ENCODE measurements at places on chromosomes 2 and 18.

DNA sequence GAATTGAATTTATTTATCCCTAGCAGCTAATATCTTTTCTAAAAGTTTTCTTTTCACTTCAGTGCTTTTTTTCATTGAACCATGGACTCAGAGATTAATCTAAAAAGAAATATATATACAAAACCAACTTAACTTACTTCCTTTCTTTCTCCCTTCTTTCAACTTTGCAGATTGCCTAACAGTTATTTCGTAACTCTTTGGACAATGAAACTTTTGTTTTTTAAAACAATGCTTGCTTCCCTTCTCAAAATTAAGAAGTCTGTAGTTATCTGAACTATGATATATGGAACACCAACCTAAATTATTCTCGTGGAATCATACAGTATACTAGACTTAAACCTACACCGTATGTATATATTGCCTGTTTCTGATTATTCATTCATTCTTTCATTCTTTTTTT lies 62.9 kb downstream of the MIB1 start:
- DNase-seq: no peak

- DNase-seq: no peak
Measured at GRCh38 chr2:61141151-61141550, 20.8 kb upstream of the C2orf74 start.

DNA sequence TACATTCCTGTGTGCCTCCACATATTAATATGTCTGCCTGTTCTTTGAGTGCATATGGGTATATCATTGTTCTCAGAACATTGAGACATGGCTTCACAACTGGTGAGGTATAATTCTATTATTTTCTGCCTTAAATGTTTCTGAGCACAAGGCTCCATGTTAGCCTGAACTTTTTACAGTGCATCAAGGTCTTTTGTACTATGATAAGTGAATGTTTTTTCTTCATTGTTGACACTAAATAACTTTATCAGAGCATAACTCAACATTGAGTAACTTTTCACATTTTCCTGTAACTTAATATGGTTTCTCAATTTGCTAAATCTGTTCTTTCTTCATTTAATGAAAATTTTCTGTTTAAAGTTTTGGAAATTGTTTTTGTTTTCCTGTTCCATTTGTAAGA lies 262.9 kb downstream of the HNMT start:
- DNase-seq: no peak

- no peak for DNase-seq
Measured at GRCh38 chr2:131588152-131588873, 60.6 kb downstream of the CCDC74A start.

DNA sequence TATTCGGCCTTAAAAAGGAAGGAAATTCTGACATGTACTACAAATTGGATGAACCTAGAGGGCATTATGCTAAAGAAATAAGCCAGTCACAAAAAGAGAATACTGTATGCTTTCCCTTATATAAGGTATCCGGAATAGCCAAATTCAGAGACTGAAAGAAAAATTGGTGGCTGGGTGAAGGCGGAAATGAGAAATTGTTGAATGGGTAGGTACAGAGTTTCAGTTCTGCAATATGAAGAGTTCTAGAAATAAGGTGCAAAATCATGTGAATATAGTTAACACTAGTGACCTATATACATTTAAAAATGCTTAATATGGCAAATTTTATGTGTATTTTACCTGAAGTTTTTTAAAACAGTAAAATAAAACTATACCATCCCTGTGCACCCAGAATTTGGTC lies 43.1 kb downstream of the RMP24 start:
- no peak for DNase-seq

GRCh38 chr2:179825494-179825893 lies 35.9 kb downstream of the ZNF385B start:
- peak; percentile 29 for DNase-seq

DNA sequence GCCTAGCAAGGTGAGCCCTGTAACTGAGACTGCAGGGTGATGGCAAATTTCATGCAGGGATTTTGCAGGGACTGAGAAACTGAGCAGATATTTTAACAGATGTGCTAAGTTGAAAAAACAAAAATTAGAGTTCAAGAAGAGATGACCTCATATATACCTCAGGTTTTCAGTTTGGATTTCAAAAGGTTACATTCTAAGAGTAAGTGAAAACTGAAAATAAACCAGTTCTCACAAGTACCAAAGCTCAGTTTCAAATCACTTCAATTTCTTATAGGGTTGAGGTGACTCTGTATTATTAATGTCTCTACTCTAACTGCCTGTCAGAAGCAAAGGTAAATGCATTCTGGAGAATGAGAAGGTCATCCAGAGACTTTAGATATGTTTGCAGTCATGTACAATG lies 237.4 kb upstream of the VRK2 start:
- no peak for DNase-seq

- DNase-seq: no peak
Measured at GRCh38 chr2:233363744-233364235, 9.5 kb downstream of the DGKD start.

- no peak for DNase-seq
Measured at GRCh38 chr2:50752237-50752636, 279.7 kb downstream of the NRXN1 start.

GRCh38 chr2:54855434-54855833 lies 132.0 kb downstream of the EML6 start:
- DNase-seq: peak; percentile 34

DNA sequence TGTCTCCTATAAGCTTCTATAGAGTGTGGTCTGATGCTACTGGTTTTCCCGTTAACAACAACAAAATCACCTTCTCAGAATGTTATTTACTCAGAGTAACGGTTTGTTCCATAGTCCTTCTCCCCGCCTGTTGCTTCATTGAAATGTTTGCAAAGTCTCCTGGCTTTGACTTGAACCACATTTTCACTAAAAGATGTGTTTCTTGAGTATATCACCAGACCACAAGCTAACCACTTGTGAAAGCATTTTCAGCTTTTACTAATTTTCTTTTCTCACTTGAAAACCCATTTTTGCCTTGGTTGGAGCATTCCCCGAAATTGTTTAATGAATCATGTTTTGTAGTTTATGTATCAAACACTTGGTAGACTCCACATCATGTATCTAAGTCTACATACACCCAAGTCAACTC lies 121.2 kb downstream of the DPP4 start:
- DNase-seq: no peak

DNA sequence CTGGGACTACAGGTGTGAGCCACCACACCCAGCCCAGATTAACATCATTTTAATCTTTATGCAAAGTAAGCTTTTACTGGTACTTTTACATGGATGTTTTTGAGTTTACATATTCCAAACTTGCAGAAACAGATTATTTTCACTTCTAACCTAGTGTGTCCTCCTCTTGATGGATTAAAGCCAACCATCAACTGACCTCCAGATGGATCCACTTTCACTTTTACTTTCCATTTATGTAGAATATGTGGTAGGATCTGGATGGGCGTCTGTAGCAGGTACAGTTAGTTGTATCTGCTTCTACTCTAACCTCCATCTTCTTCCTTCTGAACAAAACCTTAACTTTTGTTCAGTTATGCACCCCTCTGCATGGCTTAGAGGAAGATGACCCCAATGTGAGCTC lies 264.1 kb downstream of the CDH20 start:
- DNase-seq: no peak

GRCh38 chr2:139142252-139142880 lies 362.2 kb upstream of the NXPH2 start:
- DNase-seq: peak; percentile 18

Data from A172 (cell line).